ENCODE measurements at places on chromosomes 13 and 19.
A peak's percentile ranks its signal among the peaks of the same experiment; 100 is the strongest.

DNA sequence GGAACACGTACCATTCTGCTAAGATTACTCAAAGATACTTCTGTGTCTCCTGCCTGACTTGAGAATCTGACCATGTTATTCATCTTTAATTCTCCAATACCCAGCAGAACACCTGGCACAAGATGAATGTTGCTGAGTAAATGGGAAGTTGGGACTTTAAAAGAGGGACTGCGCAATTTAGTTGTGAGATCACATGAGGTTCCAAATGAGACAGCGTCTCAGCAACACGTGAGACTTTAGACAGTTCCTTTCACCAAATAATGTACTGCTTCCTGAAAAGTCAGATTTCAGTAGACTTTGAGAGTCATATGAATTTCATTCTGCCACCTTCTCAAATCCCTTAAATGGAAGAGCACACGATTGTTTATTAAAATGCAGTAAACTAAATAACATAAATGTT lies 36.7 kb downstream of the DOCK9 start:
- DNase-seq: no peak

DNA sequence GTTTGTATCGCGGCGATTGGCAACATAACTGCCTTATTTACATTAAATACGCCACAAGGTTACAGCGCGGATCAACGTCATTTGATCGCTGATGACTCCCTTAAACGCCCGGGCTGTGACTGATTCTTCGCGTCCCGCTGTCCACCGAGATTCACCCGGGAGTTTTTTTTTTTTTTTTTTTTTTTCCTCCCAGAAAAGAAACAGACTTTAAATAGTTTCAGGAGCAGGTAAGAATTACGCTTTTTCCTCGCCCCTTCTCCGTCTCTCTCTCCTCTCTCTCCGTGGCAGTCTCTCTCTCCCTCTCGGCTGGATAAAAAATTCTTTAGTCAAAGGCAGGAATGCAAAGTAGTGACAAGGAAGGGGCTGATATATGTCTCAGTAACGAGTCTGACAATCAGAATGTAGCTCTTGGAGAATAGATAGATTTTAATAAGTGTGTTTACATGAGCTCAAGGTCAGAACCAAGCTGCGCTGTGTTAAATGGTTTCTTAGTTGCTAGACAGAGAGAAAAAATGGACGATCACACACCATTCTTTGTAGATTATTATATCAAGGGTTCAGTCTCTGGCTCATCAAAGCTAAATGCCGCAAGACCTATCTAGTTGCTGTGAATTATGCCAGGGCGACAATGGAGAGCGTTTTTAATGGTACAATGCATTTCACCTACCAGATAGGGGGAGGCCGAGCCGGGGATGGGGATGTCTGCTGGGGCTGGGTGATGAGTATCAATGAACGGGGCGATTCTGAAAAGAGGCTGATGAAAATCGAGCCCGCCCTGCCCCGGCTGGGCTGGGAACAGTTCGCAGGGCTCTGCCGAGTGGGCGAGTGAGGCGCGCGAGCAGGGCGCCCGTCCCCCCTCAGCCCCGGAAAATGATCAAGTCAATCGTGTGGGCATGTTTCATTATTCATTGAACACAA lies 147.2 kb upstream of the ZNF536 start:
- peak; percentile 68 for DNase-seq

- no peak for DNase-seq
These were observed 49.6 kb downstream of the ABCC4 start for GRCh38 chr13:95251641-95252040.

DNA sequence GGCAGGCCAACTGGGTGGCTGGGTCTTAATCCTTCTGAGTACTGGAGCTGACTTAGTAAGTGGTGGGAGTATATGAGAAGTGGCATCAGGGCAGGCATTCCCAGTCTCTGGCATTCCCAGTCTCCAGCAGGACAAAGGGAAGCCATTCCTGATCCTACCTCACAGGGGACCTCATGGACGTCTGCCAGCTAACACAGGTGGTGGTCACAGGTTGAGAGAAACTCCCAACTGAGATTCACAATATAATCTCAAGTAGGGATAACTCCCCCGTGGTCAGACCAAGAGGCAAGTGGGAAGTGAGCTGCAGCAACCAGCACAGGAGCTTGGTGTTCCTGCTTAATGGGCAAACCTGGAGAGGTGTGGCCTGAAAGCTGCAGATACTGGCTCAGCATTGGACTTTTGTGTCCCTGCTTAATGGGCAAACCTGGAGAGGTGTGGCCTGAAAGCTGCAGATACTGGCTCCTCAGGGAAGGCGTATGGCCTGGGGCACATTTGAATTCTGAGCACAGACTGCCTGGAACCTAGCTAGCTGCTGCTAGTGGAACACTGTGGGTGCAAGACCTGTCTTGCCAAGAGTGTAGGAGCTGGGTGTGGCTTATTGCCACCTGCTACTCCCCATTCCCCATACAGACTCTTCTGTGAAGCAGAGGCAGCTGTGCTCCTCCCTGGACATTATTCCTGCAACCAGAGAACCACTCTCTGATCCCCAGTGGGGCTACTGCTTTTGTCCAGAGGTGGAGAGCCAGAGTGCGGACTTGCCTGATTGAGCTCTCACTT lies 25.9 kb upstream of the OR10H2 start:
- no peak for DNase-seq

DNA sequence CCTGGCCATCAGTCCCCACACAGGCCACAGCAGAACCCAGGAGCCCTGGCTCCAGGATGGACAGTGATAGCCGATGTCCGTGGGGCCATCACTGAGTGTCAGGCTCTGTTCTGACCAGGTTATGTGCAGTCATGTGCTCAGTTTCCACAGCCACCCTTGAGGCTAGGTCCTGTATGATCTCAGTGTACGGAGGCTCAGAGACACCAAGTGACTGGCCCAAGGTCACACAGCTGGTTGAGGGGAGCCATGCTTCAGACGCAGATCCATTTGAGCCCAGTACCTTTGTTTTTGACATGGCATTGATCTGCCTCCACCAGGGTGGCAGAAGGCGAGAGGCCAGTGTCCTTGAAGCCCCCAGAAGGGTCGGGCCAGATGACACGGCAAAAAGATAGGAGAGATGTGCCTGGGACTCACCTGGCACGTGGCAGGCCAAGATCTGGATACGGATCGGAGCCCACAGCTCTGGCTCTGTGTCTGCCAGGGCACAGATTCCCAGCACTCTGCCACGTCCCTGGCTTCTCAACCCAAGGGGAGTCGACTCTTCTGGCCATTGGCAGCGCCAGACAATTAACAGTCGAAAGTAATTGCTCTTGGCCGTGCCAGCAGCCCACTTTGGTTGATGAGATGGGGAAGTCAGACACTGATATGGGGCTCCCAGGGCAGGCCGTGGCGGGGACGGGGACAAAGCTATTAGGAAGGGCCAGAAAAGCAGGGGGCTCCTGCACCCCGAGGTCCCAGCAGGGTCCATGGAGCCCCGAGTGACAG lies 15.6 kb downstream of the EVI5L start:
- DNase-seq: no peak

GRCh38 chr19:2171349-2172145 lies 7.8 kb downstream of the DOT1L start:
- DNase-seq: no peak

- DNase-seq: no peak
These were observed 2.1 kb downstream of the ZNF91 start for GRCh38 chr19:23393121-23393520.

GRCh38 chr19:31337008-31337914 lies 12.0 kb downstream of the TSHZ3 start:
- no peak for DNase-seq

DNA sequence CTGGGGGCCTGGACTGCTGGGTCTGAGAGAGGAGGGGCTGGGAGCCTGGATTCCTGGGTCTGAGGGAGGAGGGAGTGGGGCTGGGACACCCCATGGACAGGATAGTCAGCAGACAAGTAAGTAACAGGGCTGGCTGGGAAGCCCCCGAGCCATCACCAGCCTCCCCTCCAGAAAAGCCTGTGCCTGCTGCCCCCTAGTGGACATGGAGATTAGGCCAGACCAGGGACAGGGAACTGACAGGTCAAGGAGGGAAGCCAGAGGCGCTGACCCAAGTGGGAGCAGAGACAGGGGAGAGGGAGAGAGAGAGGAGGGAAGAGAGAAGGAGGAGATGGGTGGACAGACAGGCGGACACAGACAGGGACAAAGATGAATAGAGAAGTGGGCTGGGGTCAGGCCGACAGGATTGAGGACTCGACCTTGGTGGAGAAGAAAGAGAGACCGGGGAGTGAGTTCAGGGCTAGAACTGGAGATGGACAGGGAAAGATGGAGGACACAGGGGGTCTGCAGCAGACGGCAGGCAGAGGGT lies 6.7 kb upstream of the ERFL start:
- peak; percentile 43 for DNase-seq

Data from globus pallidus (tissue), 1 donor.